ENCODE measurements at places on chromosomes 2 and 18.

GRCh38 chr2:128374001-128374710, 55.5 kb upstream of the HS6ST1 start:
- H3K4me3 ChIP-seq: no peak overlapping the region
- H3K4me1 ChIP-seq: no peaks in the 10 kb centered on the region
- DNase-seq: no peak
- no peak overlapping the region for H3K27ac ChIP-seq
- no peaks in the 10 kb centered on the region for H3K36me3 ChIP-seq
- H3K27me3 ChIP-seq: no peaks in the 10 kb centered on the region

DNA sequence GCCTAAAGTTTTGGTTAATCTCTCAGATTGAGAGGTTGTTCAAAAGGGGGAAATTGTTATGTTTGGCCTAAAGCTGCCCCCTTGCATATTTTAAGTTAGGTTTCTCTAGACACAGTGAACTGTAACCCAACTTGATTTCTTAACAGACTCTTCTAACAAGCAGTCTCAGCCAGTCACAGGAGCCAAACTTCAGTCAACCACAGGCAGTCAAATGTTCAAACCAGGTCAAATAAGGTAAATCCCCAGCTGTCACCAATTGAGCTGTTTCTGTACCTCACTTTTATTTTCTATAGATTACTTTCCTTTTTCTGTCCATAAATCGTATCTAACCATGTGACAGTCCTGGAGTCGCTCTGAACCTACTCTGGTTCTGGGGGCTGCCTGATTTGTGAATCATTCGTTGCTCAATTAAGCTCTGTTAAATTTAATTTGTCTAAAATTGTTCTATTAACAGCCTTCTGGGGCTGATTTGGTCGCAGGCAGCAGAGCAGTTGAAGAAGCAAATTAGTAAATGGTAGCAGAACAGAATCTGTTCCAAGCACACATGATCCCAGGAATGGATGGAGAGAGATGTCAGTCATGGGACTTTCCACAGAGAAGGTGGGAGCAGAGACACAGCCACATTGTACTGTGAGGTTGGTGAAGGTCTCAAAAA, 16.4 kb upstream of the NFU1 start:
- DNase-seq: no peak
- H3K4me1 ChIP-seq: no peaks in the 10 kb centered on the region
- no peak overlapping the region for H3K4me3 ChIP-seq
- H3K27ac ChIP-seq: no peak overlapping the region
- H3K36me3 ChIP-seq: no peaks in the 10 kb centered on the region

- H3K4me1 ChIP-seq: peaks cover 41% of the 10 kb centered on the region
- H3K27ac ChIP-seq: peak overlapping the region; percentile 99
- H3K27me3 ChIP-seq: no peaks in the 10 kb centered on the region
- DNase-seq: no peak
Measured at GRCh38 chr18:2572171-2572569, 813 bp downstream of the NDC80 start.

DNA sequence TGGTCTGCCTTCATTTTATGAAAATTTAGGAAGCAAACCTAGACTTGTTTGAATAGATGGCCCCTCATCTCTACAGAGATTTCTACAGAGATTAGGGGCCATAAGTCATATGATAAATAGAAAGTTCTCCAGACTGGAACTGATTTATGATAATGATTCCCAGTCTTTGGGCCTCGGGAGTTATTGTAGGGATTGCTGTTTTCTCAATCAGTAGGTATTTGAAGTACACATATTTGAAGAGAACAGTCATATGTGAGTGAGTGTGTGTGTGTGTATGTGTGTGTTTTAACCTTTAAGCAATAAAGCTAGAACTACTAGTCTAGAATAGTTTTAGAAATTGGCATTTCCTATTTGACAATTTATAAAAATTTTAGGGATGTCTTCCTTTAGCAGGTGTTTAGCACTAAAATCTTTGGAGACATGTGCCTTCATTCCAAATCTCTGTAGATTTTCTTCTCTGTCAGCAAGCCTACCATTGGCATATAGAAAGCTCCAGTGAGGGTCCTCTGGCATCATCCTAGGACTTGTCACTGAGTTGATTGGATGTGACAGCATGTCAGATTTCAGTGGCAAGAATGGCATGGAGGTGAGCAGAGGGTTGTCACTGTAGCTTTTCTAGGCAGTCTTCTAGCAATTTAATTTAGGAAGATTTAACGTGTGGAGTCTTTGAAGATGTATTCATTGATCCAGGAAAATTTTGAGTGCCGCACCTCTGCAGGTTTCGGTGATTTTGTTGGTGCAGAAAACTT, 71.2 kb downstream of the MYO1B start:
- peak overlapping the region; percentile 77 for H3K27ac ChIP-seq
- H3K4me3 ChIP-seq: no peak overlapping the region
- H3K36me3 ChIP-seq: no peaks in the 10 kb centered on the region

- peak overlapping the region; percentile 51 for H3K4me3 ChIP-seq
- H3K27ac ChIP-seq: peak overlapping the region; percentile 58
- no peaks in the 10 kb centered on the region for H3K36me3 ChIP-seq
- peaks cover 39% of the 10 kb centered on the region for H3K4me1 ChIP-seq
- H3K27me3 ChIP-seq: peaks cover 4% of the 10 kb centered on the region
- no peak for DNase-seq
Measured at GRCh38 chr2:75431276-75431675, 129.5 kb downstream of the EVA1A start.
